Stimulated activated CD4-positive, alpha-beta T cell treated with anti-CD3 and anti-CD28 coated beads, Interleukin-1b, Interleukin-23, amount 100 ng/mL, for 48 hours (primary cell): ENCODE measurements at places on chromosomes 3 and 15.

GRCh38 chr3:124840331-124840730, 46.8 kb downstream of the ITGB5 start:
- no peak for DNase-seq

DNA sequence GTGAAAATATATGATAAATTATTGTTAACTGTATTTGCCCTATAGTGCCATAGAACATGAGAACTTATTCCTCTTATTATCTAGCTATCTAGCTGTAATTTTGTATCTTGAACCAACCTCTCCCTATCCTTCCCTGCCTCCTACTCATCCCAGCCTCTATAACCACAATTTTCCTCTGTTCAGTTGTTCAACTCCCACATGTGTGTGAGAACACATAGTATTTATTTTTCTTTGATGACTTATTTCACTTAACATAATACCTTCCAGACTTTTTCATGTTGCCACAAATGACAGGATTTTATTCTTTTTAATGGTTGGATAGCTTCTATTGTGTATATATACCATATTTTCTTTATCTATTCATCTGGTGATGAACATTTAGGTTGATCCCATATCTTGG, 85.4 kb upstream of the SUCLG2 start:
- DNase-seq: no peak

GRCh38 chr3:42052484-42053351, 38.4 kb upstream of the TRAK1 start:
- DNase-seq: no peak

DNA sequence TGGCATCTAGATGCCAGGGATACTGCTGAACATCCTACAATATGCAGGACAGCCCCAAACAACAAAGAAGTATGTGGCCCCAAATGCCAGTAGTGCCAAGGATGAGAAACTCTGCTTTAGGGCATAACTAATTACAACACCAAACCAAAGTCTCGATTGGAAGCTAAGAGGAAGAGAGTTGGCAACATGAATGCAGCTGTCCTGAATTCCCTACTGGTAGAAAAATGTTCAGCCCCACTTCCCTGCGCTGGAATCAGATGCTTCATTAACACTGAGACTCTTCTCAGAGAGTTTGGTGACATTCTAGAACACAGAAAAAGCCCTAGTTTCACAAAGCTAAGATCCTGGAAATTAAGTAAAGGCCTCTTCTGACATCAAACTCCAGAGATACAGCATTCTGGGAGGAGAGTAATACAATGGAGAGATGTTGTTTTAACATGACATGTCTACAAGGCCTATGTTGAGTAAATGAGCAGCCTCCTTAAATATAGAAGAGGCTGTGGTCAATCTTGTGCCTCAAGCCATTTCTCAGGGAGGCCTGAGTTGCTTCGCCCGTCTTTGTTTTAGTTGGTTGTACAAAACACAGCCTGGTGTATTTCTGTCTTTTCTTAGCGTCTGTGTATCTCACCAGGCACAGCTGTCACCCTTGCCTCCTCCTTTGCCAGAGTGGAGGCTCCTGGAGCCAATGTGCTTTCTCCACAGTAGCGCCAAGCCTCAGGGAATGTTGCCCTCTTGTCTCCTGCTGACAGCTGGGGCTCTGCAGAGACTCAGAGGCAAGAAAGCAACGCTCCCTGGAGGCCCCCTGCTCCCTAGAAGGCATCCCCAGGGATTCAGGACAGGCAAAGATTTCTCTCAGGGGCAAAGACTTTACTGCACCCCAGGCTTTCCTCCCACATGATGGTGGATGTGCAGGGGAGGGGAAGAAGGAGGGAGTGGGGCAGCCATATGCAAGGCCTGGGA, 25.1 kb upstream of the CTNNB1 start:
- no peak for DNase-seq

GRCh38 chr3:154904328-154904727, 175.8 kb upstream of the MME start:
- DNase-seq: no peak

GRCh38 chr3:13045241-13045903, 27.9 kb downstream of the IQSEC1 start:
- DNase-seq: no peak

- DNase-seq: no peak
Measured at GRCh38 chr3:46965151-46965550, 11.4 kb downstream of the CCDC12 start.

GRCh38 chr3:12536423-12536822, 8.9 kb downstream of the MKRN2OS start:
- DNase-seq: no peak

DNA sequence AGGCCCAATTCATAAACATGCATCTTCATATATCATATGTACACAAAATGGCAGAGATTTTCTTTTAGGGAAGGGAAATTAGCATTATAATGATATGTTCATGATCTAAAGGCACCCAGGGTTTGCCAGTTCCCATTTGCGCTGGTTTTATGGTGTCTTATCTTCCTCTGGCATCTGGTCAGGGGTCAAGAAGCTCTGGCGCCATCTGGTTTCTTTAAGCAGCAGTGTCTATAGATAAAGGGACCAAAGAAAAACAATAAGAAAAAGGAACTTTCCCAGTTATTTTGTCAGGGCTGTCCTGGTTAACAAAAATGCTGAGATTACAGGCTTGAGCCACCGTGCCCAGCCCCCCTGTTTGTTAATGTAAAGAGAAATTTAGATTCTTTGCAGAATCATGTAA, 3.3 kb upstream of the DCP1A start:
- DNase-seq: no peak
